ENCODE measurements at places on chromosomes 13 and 19. TPM values are rescaled to one million over a fixed set of nuclear protein-coding genes. Genes with fewer than 3 reads are reported as not detected.

RPL36 gene
- total RNA-seq: 387 TPM

FAM83E gene
- 0.33 TPM for total RNA-seq

KIR2DL3 gene
- not detected for total RNA-seq

VSTM1 gene
- not detected for total RNA-seq

SEMA6B gene
- 0.50 TPM for total RNA-seq

ZNF490 gene
- total RNA-seq: 12.1 TPM

MKNK2 gene
- 83.2 TPM for total RNA-seq

PINLYP gene
- total RNA-seq: 2.0 TPM

NCR1 gene
- not detected for total RNA-seq

SERTM1 gene
- total RNA-seq: not detected

DNMT1 gene
- 44.0 TPM for total RNA-seq

CGB8 gene
- total RNA-seq: not detected

PSG2 gene
- 0.50 TPM for total RNA-seq

FFAR1 gene
- not detected for total RNA-seq

DOHH gene
- 15.9 TPM for total RNA-seq

NDUFB7 gene
- total RNA-seq: 188 TPM

ERICH6B gene
- not detected for total RNA-seq

MCF2L gene
- 0.33 TPM for total RNA-seq

NKPD1 gene
- under 0.01 TPM for total RNA-seq

IGFL1 gene
- not detected for total RNA-seq

RXFP2 gene
- total RNA-seq: not detected

ZNF471 gene
- 5.0 TPM for total RNA-seq

LHB gene
- total RNA-seq: not detected

CCDC194 gene
- 0.15 TPM for total RNA-seq

SLC6A16 gene
- 0.66 TPM for total RNA-seq

SACS gene
- total RNA-seq: 189 TPM

ADAT3 gene
- total RNA-seq: 4.3 TPM

TTC9B gene
- total RNA-seq: 0.17 TPM

RASAL3 gene
- total RNA-seq: 0.15 TPM

C19orf81 gene
- total RNA-seq: not detected

FCER2 gene
- total RNA-seq: not detected

DAND5 gene
- total RNA-seq: not detected

PRODH2 gene
- not detected for total RNA-seq

PTGER1 gene
- 5.4 TPM for total RNA-seq

AMH gene
- total RNA-seq: 1.5 TPM

ARHGEF1 gene
- total RNA-seq: 37.5 TPM

BIVM gene
- 27.1 TPM for total RNA-seq

SIGLEC14 gene
- not detected for total RNA-seq

CERS1 gene
- 0.29 TPM for total RNA-seq

HIPK4 gene
- total RNA-seq: not detected

ARRDC2 gene
- 7.1 TPM for total RNA-seq

FBXO27 gene
- total RNA-seq: 0.58 TPM

Data from smooth muscle cell of trachea (primary cell).